ENCODE measurements at places on chromosomes 2 and 18.

- DNase-seq: no peak
Observed at GRCh38 chr2:205747829-205748386, 65.6 kb downstream of the NRP2 start.

- DNase-seq: no peak
Observed at GRCh38 chr2:189192766-189193165, 13.2 kb upstream of the COL5A2 start.

DNA sequence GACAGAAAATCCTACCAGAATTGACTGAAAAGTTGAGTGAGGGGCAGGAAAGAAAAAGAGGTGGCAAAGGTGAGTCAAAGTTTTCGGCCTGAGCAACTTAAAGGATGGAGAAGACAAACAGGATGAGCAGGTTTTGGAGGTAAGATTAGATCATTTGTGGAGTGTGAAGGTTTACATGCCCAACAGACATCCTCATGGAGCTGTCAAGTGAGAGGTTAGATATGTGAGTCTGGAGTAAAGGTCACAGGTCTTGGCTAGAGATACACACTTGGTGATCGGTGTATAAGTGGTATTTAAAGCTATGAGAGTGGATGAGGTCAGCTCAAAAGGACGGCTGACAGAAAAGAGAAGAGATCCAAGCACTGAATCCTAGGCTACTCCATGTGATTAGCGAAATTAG, 11.1 kb upstream of the MYL12A start:
- DNase-seq: no peak

- no peak for DNase-seq
Observed at GRCh38 chr2:23432531-23432930, 47.6 kb downstream of the KLHL29 start.

DNA sequence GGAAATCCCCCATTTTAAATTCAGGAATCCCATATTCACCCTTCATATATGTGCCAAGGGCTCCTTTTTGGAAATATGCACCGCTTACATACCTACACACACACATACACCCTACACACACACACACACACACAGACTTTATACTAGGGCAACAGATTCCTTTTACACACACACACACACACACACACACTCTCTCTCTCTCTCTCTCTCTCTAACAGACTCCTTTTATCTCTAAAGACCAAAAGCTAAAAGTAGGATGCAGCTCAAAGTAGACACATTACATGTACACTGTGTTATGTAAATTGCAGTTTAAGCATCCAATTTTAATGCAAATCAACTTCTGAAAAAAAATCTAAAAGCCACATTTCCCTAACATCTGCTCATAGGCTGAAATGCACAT, 130.9 kb upstream of the CAPN13 start:
- no peak for DNase-seq

DNA sequence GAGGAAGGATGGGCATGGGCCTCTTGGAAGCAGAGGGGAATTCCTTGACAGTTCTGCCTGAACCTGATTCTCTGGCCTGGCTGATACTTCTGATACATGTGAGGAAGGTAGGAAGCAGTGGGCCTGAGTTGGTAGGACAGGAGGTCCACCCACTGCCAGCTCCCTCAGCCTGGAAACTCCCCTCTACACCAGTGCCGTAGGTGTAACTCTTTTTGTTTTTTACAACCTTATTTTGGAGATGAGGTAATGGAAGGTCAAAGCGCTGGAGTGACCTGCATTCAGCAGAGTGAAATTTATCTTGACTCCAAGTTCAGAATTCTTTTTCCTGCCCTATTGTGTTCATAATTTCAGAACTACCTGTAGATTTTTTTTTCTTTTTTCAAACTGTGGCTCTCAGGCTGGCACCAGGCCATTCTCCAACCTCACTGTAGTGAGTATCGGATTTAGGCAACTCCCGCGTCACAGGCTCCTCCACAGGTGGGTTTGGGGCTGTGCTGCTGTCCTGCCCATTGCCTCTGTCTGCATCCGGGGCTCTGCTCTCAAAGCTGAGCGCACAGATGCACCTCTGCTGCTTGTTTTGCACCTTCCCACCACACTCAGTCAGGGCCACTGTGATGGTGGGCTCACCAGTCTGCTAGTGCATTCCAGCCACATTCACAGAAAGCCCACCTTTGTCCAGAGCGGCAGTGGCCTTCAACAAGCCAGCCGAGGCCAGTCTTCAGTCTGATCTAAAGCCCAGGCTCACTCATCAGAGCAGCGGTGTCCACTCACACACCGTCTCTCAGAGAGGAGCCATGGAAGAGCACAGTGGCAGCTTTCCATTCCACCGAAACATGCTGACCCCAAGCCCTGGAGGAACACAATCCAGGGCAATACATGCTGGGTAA, 87.2 kb downstream of the UXS1 start:
- no peak for DNase-seq

DNA sequence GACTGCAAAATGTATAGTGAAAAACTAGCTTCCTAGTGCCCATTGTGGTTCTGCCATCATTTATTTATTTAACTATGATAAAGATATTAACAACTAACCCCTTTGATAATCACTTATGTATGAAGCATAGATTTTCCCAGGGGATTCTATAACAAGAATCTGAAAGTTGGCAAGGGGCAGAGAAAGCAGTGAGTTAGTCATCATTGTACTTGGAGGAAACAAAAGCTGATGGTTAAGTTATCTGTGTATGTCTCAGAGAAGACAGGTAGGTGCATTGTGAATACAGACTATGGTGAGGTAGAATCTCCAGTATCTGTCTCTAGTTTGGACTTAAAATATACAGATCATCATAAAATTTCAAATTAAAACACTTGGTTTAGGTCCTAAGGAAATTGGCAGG, 2159.1 kb upstream of the CELF4 start:
- DNase-seq: no peak

DNA sequence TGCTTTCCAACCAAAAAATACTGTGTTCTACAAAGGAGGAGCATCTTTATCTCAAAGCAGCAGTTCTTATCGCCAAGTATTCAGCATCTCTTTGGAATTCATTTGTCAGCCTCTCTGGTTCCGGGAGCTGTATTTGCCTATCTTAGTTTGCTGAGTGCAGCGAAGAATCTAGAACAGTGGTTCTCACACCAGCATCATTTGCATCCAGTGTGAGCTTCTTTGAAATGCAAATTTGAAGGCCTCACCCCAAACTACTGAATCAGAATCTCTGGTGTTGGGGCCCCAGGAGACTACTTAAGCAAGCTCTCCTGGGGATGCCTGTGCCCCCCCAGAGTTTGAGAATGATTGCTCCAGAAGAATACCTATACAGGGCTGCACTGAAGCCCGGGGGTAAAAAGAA, 1.5 kb upstream of the PTPN2 start:
- no peak for DNase-seq

DNA sequence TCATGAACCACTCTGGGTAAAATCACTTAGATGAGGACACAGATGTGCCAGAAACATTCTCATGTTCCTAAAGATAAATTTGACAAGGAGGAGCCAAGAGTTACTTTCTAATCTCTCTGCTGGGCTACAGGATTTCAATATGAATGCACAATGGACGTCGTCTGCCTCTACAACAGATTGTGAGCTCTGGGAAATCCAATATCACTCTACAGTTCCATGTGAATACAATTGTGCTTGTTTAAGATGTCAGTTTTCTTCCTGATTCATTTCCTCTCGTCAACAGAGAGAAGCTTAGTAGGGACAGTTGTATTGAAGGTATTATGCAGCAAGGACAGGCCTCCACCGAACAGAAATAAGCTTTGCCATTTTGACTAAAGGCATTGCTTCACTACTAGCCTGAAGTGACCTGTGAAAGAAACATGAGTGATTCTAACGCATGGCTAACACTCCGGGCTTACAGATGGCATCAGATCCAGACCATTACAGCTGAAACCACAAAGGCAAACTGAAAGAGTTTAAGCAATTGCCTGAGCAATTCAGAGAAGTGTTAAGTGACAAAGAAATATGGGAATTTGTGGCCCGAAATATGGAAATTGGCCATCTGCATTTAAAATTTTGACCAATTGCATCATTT, 1591.5 kb downstream of the LRP1B start:
- DNase-seq: no peak

DNA sequence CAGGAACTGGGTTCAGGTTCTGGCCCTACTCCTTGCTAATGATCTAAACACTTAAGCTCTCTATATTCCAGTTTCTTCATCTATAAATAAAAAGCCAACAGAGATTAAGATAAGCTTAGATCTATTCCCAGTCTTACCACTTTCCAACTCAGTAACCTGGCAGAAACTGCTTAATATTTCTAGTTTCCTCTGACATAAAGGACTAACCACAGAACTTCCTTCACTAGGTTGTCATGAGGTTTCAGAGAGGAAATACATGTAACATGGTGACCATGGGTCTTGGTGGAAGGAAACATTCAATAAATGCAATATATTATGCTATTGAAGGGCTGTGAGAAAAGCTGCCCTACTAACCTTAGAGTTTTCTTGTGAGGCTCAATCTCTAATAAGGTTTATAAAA, 114.4 kb upstream of the PDE1A start:
- DNase-seq: no peak

DNA sequence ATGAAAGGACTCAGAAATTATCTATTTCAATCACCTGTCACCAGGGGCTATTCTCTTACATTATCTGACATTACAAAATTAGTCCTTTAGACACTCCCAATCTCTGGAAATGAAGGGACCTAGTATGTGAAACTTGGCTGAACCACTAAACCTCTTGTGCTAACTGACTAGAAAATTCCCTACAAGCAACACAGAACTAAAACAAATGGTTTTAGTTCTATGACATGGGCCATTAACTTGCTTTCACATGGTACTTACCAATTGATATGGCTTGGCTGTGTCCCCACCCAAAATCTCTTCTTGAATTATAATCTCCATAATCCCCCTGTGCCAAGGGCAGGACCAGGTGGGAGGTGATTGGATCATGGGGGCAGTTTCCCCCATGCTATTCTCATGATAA, 16.6 kb downstream of the SERPINE2 start:
- DNase-seq: no peak

- DNase-seq: no peak
Observed at GRCh38 chr2:235532307-235532706, 38.5 kb downstream of the AGAP1 start.

GRCh38 chr2:173898178-173898668, 67.0 kb downstream of the SP3 start:
- DNase-seq: no peak

DNA sequence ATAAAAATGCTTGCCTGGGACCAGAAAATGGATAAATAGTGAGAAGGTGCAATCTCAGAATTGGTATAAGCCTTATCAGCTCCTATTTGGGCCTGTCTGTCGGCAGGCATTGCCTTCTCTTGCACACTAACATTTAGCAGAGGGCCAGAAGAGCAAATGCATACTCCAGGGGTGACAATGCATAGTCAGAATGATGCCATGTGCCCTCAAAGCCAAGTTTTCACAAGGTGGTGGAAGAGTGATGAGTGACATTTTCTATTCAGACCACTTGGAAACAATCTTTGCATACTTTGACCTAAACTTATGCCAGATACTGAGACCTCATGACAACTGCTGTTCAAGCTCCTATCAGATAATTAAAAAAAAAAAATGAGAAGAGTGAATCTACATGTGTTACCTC, 276.3 kb downstream of the SETBP1 start:
- no peak for DNase-seq

DNA sequence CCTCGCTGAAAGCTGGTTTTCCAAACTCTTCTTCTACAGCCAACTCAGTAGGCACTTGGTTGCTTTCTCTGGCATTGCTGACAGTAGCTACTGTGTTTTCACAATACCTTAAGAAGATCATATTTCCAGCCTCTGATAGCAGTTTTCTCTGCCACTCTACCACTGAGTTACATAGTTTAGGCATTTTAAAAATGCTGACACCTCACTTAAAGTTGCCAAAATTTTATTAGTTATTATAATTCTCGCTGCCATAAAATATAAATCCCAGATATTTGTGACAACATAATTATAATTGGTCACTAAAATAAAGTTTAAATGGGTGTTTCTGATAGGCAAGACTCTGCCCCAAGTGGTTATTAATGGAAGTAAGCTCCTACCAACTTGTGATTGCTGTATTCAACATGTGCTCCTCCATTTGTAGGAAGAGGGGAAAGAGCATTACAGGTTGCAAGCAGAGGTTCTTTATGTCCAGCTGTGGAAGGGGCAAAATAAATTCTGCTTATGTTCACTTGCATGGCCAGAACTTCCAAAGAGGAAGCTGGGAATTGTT, 1202.8 kb downstream of the CNTNAP5 start:
- DNase-seq: no peak

DNA sequence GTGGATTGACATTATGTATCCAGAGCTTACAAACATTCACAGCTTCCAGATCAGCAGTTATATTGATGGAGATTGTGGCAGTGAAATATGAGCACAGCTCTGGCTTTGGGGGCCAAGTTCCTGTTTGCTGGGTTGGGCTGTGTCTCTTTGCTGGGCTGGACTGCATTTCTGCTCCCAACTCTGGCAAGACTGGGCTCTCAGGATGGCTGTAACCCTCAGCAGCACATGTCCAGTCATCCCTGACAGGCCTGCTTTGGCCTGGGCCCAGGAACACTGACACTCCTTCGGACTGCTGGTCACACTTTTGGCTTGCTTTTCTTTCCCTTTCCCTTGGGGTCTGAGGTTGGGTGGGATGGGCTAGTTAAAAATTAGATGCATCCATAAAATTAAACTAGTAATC, 17.9 kb upstream of the VPS4B start:
- no peak for DNase-seq

DNA sequence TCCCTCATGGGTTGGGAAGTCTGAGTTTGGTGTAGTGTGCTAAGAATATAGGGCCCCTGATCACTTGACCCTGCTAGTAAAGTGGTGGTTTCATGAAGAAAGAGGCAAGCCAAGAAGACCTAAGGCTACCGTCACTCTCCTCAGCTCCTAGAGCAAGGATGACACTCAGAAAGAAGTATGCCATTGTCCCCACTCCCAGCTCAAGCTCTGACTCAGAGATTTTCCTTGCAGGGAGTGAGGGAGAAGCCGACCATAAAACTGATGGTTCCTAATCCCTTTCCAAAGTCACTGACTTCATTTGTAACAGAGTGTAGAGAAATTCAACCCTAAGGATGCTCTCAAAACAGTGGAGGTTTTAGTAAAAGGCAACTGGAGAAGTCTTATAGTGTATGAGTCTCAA, 80.9 kb downstream of the ICA1L start:
- DNase-seq: no peak

GRCh38 chr2:5057891-5058351, 634.3 kb upstream of the SOX11 start:
- no peak for DNase-seq

DNA sequence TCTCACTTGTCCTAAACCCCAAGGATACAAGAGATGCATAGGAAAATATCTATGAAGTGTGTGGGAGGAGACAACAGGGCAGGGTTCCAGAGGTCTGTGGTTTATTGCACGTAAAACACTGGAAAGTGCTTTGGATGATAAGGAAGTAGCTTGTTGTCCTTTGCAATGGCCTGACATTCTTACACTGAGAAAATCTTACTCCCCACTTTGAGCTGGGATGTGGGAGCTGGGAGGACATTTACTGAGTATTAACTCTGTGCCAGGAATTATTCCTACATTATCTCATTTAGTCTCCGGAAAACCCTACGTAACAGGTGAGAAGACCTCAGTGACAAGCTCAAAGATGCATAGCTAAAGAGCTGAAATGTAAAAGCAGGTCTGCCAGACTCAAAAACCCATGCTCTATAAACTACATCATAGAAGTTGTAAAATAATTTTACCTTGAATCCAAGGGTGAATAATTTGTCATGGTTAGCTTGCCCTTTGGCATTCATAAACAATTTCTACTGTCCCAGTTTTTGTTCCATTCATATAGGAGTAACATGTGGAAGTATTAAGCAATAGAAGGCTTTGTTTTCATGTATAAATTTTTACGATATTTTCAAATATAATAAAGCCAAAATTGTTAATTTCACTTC, 9.2 kb upstream of the GALNT3 start:
- no peak for DNase-seq
